Bronchial smooth muscle cell (primary cell): ENCODE measurements at places on chromosomes 11 and 22. TPM values are rescaled to one million over a fixed set of nuclear protein-coding genes. Genes with fewer than 3 reads are reported as not detected.

Gene SPON1
- under 0.01 TPM in 2 replicates for total RNA-seq

Gene VEGFB
- total RNA-seq = 21.6 and 22.1 TPM in 2 replicates

Gene CRYBA4
- not detected in 2 replicates for total RNA-seq

Gene C22orf42
- not detected in 2 replicates for total RNA-seq

Gene HEPN1
- not detected in 2 replicates for total RNA-seq

Gene THAP12
- total RNA-seq = 24.0 and 31.5 TPM in 2 replicates
